Lung microvascular endothelial cell (primary cell): ENCODE measurements at places on chromosomes 4 and X.
A peak's percentile ranks its signal among the peaks of the same experiment; 100 is the strongest.

- DNase-seq = no peak
These were observed 87.9 kb downstream of the ANKRD17 start for GRCh38 chr4:73170518-73171198.

- no peak for DNase-seq
These were observed 290.0 kb upstream of the DIAPH2 start for GRCh38 chrX:96394598-96394997.

DNA sequence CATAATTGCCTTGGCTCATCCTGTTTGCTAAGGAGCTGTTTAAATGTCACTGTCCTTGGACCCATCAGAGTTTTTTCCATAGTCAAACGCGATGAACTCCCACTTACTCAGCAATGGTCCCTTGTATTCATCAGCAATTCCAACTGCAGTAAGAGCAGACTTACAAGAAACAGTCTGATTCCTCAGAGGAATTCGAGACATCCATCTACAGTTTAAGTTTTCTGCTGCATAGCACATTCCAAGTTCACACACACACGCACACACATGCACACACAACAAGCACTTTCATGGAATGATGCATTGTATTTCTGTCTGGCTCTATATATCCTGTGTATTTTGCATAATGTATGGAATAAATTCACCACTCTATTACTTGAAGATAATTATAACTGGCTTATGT lies 32.7 kb upstream of the TMEM150C start:
- DNase-seq = no peak

GRCh38 chrX:154799556-154800348 lies 5.5 kb downstream of the MPP1 start:
- DNase-seq = peak; percentile 74

GRCh38 chr4:1369479-1370079 lies 22.6 kb downstream of the UVSSA start:
- no peak for DNase-seq

DNA sequence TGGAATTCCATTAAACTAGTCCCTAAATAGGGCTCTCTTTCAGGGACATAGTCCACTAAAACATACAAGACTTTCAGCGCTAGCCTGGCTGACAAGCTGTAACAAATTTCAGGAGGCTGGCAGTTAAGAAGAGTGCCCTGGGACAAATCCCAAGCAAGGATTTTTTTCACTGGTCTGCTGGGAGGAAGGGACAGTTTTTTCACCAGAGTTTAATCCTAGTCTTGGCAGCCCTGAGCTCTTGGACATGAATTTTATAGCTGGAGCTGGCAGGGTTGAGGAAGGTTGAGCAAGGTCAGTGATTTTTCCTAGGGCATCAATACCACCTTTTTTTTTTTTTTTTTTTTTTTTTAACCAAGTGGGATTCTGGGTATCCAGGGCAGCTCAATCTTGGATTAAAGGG lies 184.4 kb downstream of the SH2D1A start:
- DNase-seq = no peak

DNA sequence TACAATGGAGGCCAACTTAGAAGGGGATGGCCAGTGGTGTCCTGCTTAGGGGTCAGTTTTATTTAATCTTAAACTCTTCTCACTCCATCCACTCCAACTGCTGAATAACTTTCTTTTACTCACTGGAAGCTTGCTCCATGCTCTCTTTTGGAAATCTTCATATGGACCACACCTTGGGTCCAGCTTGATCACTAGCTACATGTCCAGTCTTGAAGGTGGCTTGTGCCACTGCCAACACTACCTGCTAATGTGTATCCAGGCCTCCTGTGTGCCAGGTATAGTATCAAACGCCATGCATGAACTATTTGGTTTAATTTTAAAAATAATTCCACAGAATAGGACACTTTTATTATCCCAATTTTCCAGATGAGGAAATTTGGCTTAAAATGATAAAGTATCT lies 37.0 kb upstream of the KDR start:
- DNase-seq = no peak

- peak; percentile 55 for DNase-seq
These were observed 98.0 kb downstream of the CLCN4 start for GRCh38 chrX:10254739-10255138.

DNA sequence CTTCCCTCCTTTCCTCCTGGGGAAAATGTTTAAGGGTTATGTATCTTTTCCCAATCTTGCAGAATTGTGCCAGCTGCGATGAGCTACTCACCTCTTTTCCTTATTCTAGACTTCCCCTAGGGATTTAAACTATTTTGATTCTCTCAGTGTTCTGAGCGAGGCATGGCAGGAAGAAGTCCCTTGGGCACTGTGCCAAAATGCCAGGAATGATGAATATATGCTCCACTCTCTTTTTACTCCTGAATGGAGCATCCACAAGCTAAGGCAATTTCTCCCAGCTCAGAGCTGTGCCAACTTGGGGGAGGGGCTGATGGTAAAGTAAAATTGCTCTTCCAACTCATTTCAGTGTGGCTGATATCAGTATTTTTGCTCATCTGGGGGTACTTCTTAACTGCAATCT lies 4.0 kb upstream of the C4orf17 start:
- DNase-seq = peak; percentile 5
